ENCODE measurements at places on chromosomes 7 and 10.

DNA sequence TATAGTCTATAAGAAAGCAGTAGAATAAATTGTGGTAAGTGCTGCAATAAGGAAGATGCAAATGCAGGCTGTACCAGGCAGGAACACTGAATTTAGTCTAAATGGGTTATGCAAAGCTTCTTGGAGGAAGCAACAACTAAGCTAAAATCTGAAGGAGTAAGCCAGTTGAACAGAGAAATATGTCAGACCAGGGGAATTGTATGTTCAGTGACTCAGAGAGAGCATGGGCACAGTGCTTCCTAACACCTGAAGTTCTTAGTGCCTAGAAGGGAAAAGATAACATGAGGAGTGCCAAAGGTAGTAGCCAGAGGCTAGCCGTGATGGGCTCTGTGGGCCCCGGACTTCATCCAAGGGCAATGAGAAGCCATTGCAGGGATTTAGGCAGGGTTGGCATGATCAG is 204.1 kb upstream of the KMT2E start:
- DNase-seq, result no peak

- no peak for DNase-seq
These were observed 130.8 kb upstream of the LYZL1 start for GRCh38 chr10:29158066-29158465.

- no peak for DNase-seq
These were observed 71.6 kb upstream of the ANKRD1 start for GRCh38 chr10:90992462-90992861.

DNA sequence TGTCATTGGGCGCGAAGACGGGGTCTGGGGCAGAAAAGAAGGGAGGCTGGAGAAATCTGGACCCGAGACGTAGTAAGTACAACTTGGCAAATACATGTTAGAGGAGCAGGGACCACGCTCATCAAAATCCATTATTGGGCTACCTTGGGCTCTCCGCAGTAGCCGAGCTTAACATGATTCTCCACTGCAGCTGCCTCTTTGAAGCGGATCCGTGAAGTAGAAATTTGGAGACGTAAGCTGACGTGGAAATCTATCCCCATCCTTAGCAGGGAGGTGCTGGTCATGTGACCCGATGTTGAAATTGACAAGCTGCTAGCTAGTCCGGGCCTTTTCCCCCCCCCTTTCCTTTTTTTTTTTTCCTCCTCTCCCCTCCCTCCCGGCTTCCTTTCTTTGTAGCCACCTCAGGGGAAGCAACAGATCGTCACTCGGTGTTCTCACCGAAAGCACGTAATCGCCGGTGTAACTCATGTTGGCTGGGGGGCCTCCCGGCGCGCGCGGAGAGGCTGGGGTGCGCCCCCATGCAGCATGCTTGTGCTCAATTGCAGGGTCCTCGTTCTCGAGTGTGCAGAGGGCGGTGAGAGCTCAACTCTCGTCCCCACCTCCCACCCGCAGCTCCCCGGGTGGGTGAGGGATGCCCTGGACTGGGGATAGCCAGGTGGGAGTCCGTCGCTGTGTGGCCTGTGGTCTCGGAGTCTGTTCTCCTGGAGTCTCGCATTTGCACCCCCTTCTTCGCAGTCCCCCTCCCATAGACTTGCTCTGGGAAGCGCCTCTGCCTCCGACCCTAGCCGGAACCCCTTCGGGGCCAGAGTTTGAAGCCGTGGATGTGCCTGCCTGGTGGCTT is at the start of gene HOXA11:
Gene HOXA11, minus strand, starts transcription at position 220 of the 841 bp plus-strand sequence. Its CDS starts 88 bp downstream, at position 132.
- no peak for DNase-seq

DNA sequence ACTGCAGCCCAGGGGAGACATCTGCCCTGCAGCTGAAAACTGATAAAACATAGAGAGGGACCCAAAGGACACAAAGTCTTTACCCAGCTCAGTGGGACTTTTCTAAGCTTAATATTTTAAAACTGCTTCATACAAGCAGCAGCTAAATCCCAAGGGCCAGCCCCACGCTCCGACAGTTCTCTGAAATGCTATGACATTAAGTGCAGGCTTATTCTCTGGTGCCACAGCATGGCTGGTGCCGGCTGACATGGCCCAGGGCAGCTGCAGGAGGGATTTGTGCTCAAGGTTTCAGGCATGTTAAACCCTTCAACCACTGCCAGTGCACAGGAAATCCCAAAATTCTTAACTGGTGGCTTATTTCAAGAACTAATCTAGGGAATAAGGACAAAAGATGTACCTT is 170.9 kb downstream of the PARD3 start:
- DNase-seq, result no peak

DNA sequence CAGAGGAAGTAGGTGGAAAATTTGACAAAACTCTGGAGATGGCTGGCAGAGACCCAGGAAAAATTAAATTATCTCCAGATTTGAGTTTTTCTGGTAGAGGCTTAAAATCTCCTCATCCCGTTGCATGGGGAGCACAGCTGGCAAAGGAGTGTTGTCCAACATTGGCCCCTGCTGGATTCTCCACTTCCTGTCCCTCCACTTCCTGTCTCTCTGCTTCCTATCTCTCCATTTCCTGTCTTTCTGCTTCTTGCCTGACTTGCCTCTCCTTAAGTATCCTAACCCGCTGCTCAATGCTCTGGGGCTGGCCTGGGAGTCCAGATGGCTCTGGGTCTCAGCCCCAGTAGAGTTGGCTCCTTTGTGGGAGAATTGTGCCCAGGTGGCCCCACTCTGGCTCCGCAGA is 65.8 kb upstream of the EMX2 start:
- no peak for DNase-seq

- DNase-seq, result no peak
These were observed 32.3 kb downstream of the AOAH start for GRCh38 chr7:36691983-36692382.

DNA sequence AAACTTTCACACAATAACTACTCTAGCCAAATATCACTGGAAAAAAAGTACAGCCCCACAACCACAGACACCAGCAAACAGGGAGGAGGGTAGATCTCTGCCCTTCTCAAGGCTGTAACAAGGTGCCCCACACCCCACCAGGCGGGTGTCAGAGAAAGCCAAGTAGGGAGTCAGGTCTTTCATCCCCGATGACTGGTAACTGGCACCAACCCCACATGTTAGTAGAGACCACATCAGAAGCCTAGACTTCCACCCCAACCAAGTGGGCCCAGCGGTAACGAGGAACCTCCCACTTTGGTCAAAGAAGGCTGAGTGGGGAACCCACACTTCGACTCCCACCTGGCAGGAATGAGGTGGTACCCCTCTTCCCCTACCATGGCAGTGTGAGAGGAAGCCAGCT is 16.4 kb upstream of the RUFY2 start:
- no peak for DNase-seq

All from DMS 273 treated with DMSO at 0.1 percent for 48 hours (cell line).